ENCODE measurements at places on chromosomes 4 and X.

DNA sequence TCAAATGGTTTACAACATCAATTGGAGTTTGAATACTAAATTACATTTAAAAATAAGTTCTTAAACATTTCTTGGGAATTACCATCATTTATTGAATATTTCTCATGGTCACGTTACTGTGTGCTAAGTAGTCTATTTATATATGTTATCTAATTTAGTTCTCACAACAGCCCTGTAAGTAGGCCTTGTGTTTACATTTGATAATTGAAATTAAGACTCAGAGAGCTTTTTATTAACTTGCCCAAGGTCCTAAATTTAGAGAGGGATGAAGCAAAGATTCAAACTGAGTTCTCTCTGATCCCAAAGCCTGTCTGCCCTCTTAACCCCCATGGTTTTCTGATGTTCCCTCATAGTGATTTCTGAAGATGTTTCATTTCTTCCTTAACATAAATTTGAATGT lies 103.7 kb downstream of the CEP135 start:
- no peak for DNase-seq

GRCh38 chrX:44267861-44268260 lies 75.6 kb downstream of the EFHC2 start:
- no peak for DNase-seq

- DNase-seq = no peak
Observed at GRCh38 chr4:10117359-10118047, 904 bp upstream of the WDR1 start.

- no peak for DNase-seq
Observed at GRCh38 chrX:56618323-56618722, 54.9 kb downstream of the UBQLN2 start.
